NCI-H1048 (cell line): ENCODE measurements at places on chromosomes 16 and 17.

DNA sequence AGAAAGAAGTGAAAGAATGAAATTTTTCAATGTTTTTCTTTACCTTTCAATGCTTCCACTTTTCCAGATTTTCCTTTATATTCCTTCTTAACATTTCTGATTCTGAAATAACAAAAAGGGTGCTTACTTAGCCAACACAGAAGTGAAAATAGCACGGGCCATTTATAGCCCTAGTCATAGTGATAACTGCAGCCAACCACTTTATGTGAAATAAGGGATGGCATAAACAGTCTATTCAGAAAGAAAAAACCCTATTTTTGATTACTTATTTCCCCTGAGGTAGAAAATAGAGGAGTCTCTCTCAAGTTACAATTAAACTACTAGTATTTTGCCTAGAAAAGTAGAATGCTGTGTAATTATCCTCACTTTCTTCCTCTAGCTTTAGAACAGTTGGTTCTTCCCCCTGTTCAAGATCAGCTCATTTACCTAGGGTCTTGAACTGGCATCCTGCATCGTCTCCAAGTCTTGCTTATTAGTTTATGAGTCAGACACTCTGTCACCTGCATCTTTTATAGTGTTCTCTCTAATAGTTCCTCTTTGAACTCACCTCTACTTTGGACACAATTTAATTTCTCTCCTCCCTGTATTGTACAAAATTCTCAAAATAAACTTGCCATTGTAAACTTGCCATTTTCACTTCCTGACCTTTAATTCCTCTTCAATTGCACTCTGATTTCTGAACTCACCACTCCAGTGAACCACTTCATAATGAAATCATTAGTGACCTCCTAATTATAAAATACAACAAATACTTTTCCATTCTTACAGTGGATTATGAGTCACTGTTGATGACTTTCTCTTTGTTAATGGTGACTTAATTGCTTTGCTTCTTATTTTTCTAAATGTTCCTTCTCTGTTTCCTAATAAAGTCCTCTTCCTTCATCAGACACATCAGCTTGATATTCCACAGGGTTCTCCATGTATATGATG, 23.6 kb downstream of the ABCA6 start:
- no peak for DNase-seq

- no peak for DNase-seq
These were observed 85.4 kb downstream of the IRF8 start for GRCh38 chr16:85984231-85984880.

- DNase-seq, result no peak
These were observed 24.2 kb downstream of the ZNRF1 start for GRCh38 chr16:75023009-75023408.

DNA sequence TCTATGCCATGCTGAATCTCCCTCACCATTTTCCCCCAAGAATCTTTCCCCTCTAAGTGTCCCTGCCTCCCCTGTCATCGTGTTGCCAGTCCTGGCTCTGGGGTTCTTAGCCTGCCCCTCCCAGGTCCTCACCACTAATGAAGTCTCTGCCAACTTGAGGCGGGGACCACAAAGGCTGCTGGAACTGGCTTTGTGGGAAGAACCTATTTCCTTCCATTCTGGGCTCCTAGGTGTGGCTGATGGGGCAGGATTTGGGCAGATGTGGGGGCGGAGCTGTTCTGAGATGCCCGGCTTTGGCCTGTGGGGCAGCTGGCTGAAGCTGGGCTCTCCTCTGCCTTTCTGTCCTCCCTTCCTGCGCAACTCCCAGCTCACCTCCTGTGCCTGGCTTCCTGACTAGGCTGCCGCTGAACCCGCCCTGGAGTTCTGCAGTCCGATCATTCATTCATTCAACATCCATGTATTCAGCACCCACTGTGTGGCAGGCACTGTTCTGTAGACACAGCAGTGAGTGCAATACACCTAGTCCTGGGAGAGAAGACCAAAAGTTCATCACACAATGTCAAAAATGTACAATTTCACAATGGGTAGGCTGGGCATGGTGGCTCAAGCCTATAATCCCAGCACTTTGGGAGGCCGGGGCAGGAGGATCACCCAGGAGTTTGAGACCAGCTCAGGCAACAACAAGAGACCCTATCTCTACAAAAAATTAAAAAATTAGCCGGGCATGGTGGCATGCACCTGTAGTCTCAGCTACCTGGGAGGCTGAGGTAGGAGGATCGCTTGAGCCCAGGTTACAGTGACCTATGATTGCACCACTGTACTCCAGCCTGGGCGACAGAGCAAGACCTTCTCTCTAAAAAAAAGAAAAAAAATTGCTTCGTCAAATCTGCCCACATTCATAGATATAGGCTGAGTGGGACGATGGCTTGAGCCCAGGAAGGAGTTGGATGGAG, 1.9 kb upstream of the SNN start:
- no peak for DNase-seq

DNA sequence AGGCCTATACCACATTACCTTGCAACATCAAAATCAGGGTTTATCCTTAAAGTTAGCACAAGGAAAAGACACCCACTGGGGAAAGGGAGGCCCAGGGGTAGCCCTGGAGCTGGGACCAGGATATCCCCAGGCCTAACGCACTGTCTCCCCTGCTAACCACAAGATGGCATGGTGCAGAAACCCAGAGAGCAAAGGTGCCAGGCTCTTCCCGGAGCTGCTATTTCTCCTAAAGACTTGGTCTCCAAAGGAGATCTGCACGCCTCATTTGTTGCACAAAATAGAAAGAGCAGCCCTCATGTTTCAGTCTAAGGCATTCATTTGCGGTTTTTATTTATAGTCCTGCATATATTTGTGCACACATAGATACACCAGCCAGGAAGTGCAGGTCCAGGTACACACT, 408.6 kb downstream of the SOX9 start:
- no peak for DNase-seq

DNA sequence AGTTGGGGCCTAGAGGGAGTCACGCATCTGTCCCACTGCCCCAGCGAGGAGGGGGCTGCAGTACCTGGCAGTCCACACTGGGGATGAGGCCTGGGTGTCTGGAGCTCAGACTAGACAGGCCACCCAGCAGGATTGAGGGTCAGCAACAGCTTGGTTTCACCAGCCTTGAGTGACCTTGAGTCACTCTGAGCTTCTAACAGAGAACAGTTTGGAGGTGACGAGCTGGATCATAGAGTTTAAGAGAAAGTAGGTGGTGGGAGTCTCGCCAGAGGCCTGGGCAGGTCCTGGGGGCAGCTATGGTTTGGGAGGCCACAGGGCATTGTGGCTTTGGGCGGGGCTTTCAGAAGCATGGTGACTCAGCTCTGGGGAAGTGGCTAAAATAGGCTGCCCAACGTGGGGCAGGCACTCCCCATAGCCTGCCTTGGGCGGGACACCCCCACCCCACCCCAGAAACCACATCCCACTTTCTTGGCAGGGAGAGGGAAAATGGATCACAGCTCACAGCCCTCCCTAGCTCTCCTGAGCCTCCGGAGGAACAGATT, 20.5 kb downstream of the CDC42EP4 start:
- no peak for DNase-seq

GRCh38 chr17:81386141-81386645, 9.1 kb upstream of the BAHCC1 start:
- no peak for DNase-seq

GRCh38 chr16:81831722-81832126, 52.6 kb downstream of the PLCG2 start:
- DNase-seq, result no peak

GRCh38 chr16:66332634-66333610, 33.6 kb upstream of the CDH5 start:
- DNase-seq, result no peak

GRCh38 chr17:54623746-54624145, 276.9 kb upstream of the TOM1L1 start:
- DNase-seq, result no peak

DNA sequence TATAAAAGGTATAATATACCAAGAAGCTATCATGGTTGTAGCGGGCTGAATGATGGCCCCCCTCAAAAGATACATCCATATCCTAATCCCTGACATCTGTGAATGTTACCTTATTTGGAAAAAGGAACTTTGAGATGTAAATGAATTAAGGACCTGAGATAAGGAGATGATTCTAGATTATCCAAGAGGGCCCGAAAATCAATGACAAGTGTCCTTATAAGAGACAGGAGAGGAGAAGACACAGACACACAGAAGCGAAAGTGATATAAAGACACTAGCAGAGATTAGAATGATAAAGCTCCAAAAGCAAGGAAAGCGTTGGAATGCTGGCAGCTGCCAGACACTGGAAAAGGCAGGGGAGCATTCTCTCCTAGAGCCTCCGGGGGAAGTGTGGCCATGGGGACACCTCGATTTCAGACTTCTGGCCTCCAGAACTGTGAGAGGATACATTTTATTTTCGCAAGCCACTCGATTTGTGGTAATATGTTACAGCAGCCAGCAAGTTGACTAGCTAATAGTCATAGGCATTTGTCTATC, 12.5 kb upstream of the GP1BA start:
- no peak for DNase-seq

- no peak for DNase-seq
These were observed 33.4 kb downstream of the AXIN2 start for GRCh38 chr17:65527857-65528591.

- DNase-seq, result no peak
These were observed 1.7 kb downstream of the AKTIP start for GRCh38 chr16:53501216-53501859.

GRCh38 chr16:13845232-13845631, 74.7 kb upstream of the ERCC4 start:
- no peak for DNase-seq

DNA sequence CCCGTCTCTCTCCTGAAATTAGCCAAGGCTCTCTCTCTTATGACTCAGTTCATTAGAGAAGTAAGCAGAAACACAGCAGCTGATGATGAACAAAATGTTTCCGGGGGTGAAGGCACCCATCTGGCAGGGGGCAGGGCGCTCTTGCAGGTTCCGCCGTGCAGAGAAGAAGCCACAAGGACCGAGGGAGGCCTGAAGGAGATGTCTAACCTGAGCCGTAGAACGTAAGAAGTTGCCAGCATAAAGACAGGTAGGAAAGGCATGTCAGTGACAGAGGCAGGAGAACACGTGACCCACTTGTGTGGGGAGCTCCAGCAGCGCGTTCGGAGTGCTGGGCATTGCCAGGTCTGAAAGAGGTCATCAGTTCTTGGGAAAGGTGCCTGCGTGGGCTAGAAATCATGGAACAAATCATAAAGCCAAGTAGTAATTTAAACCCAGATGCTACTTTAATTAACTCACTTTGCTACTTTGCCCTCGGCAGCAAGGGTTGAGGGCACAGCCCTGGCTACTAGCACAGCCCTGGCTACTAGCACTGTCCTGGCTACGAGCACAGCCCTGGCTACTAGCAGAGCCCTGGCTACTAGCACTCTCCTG, 198.6 kb downstream of the RPTOR start:
- DNase-seq, result no peak

GRCh38 chr17:75498726-75499213, 16.6 kb downstream of the CASKIN2 start:
- DNase-seq, result no peak

DNA sequence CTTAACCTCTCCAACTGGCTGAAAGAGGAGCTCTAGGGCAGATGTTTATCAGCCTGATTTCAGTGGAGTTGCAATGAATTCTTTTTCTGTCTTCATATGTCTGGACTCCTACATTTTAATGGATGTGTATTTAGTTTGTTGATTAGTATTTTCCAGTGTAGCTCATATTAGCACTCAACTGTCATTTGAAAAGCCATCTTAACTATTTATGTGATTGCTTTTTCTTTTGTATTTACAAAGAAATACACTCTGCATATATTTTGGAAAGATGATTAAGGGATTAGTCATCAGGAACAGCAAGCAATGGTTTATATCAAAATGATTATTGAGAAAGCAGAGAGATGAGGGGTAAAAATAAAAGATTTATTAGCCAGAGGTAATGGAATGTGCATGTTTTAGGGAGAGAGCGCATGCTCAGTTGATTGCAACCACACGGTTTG, 71.1 kb downstream of the WWOX start:
- DNase-seq, result no peak
